NCI-H2227 treated with DMSO at 0.1 percent for 48 hours (cell line): ENCODE measurements at places on chromosomes 4 and X.

GRCh38 chr4:6128221-6128850 lies 72.0 kb downstream of the JAKMIP1 start:
- DNase-seq = no peak

- no peak for DNase-seq
Observed at GRCh38 chrX:43973249-43974099, at the start of gene NDP. Gene NDP (minus strand): TSS chrX:43973390. CDS start chrX:43958645, 14,745 bp downstream.

DNA sequence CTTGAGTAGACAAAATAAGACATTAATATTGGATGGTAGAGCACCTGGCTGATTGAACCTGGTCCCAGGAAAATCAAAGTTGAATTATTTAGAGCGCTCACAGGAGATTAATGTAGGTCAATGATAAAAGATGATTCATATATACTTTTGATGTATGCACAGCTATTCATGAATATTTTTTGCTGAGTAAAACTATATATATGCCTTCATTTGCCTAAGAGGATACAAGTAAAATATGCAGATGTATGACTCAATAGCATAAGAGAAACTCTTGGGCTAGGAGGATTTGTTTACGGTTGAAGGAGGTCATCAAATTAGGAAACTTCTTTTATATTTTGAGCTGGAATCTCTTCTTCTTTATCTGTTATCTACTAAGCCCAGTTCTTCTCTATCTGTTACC lies 202.7 kb upstream of the HS3ST1 start:
- DNase-seq = no peak

- DNase-seq = no peak
Observed at GRCh38 chrX:111955901-111956300, 79.9 kb downstream of the TRPC5OS start.

- no peak for DNase-seq
Observed at GRCh38 chrX:104334971-104335370, 80.2 kb upstream of the ESX1 start.

DNA sequence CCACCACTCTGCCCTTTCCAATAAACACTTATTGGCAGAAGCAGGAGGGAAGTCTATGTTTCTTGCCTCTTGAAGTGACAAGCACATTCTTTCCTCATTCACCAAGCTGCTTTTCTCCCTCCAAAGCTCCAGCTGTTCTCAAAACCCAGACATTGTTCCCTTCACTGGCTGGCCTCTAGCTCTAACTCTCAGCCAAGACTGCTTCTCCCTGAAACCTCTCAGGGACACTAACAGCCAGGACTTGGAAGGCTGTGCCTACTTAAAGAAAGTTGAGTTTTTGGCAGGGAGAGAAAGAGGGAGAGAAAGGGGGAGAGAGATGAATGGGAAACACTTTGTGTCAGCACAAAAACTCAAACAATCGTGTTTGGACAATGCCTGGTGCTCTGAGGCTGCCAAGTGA lies 99.5 kb downstream of the COX18 start:
- no peak for DNase-seq

DNA sequence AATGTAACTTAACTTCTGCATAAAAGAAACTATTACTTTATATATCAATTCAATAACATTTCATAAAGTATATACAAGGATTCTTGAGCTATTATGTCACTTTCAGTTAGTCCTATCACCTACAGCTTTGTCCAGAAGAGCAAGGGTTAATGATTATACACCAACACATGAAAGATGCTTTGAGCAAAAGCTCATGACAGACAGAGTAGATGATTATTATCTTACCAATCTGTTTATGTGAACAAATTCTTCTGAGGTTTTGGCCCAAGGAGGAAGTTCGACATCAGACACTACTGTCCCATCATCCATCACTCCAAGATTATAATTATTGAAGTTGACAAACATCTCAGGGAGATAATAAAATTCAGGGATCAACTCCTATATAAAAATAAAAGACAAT lies 166.7 kb upstream of the MAB21L2 start:
- DNase-seq = no peak

GRCh38 chr4:148497258-148497657 lies 55.0 kb upstream of the NR3C2 start:
- DNase-seq = no peak

DNA sequence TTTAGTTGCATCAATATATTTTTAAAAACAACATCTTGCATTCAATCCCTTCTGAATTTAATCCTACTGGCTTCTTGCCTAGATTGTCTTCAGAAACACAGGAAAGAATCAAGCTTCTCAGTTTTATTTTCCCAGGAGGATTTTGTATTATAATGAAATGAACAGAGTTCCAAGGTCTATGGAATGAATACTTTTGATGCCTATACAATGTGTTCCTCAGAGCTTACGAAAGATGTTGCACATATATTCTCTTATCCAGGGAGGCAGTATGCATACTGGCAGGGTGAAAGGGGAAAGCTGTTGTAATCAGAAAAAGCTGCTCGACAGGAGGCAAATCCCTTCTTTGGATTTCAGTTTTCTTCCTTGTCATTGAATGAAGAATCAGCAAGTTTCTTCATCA lies 8.8 kb downstream of the TMPRSS11D start:
- DNase-seq = no peak

- DNase-seq = no peak
Observed at GRCh38 chrX:150303386-150304097, 59.6 kb upstream of the MAMLD1 start.

GRCh38 chr4:137664416-137664815 lies 132.1 kb upstream of the PCDH18 start:
- DNase-seq = no peak

DNA sequence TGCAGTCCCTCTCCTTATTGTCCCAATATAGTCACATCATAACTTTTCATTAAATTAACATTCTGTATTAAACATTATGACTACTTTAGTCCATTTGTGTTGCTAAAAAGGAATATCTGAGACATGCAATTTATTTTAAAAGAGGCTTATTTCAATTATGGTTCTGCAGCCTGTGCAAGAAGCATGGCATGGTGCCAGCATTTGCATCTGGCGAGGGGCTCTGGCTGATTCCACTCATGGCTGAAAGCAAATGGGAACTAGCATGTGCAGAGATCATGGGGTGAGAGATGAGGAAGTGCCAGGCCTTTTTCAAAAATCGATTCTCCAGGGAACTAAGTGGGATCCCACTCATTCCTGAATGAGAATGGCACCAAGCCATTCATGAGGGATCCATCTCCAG lies 476.3 kb upstream of the RPS6KA3 start:
- peak; percentile 27 for DNase-seq

DNA sequence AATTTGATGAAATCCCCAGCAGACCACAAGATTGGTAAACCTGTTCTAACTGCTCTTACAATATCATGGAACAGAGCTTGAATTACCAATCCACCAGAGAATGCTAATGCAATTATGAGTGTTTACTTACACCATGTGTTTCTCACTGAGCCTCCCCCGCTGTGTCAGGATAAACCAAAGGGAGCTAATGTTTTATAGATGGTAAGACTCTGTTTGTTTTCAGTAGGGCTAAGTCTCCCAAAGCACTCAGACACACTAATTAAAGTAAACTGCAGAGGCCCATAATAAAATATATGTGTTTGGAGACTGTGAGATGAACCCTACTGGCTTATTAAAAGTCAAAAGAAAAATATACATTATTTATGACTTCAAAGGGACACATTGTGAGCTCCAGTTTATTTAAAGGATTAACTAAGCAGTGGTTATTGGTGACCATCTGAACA lies 261.7 kb upstream of the FAM241A start:
- no peak for DNase-seq

DNA sequence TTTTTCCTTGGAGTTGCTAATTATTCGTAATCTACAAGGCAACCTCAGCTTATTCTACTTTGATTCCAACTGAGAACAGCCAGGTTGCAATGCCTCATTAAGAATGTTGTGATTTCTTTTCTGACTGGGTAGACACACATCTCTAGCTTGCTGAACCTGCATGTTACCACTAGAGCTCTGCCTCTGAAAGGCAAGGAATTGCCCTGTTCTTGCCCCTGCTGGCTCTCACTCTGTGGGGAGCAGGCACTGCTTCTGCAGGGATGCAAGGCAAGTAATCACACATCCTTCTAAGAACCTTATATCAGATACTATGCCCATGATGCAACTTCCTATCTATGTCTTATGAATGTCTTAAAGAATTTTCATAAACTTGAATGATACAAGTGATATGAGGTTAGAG lies 503.2 kb downstream of the PACRGL start:
- DNase-seq = no peak

DNA sequence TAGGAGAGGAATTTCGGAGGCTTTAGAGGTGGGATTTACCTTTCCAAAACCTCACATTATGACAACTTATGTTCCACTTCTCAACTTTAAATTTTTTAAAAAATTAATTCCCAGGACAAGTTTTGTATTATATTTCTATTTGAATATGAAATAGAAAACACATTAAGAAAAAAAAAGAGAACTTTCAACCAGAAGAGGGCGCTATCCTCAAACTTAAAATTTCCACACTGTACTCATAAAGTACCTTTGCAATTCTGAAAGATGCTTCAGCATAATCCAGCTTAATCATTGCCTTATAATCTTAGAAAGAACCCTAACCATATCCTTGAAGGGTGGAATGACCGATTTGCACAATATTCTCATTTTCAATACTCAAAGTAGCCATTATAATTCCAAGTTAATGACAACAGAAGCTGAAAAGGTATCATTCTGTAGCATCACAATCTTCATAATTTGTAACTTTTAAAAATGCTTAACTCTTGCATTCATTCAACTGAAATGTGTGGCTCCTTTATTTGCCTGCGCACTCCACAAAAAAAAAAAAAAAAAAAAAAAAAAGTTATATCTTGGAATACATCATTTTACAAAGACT lies 158.0 kb downstream of the KCNIP4 start:
- DNase-seq = no peak

- peak; percentile 13 for DNase-seq
Observed at GRCh38 chr4:6772223-6772928, 10.2 kb upstream of the KIAA0232 start.

DNA sequence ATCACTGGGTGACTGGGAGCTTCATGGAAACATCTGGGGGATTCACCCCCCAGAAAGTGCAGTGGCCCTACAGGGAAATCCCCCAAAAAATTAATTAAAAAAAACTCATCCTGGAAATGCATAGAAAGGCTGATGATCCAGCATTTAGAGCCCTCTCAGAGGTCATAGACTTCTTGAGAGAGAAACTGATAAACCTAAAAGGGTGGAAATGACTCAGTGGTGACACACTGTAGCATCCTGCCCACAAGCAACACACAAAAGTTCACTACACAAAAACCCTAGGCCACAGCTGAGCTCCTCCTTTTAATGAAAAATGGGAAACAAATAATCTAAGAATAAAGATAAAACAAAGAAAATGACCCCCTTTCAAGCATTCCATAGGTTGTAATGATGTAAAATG lies 911.5 kb downstream of the GLUD2 start:
- no peak for DNase-seq

DNA sequence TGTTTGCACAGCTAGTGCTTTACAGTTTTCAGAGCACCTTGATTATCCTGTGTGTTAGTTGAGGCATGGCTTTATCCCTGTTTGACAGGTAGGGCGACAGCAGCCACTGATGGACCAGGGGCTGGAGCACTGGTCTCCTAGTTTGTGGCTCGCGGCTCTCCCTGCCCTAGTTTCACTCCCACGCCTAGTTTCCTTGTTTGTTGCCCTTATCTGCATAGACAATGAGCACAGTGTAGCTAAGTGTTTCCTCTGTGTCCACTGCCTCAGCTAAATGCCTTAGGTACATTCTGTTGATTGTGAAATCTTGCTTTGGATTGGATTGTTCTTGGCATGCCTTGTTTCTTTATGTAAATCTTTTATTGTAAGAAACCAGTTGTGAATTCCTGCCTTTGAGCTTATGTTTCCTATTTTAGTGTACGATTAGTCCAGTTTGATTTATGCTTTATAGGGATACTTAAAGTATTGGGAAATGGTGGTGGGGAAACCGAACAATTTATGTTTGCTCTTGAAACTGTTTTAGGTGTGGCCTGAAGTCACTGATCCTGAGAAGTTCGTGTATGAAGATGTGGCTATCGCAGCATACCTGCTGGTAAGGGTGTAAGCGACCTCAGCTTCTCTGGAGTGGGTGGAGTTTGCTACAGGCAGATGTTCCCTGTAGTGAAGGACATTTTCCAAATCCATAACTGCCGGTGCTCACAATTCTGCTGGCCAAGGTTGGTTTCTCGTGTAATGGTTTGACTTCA lies 11.0 kb downstream of the TRMT44 start:
- no peak for DNase-seq

DNA sequence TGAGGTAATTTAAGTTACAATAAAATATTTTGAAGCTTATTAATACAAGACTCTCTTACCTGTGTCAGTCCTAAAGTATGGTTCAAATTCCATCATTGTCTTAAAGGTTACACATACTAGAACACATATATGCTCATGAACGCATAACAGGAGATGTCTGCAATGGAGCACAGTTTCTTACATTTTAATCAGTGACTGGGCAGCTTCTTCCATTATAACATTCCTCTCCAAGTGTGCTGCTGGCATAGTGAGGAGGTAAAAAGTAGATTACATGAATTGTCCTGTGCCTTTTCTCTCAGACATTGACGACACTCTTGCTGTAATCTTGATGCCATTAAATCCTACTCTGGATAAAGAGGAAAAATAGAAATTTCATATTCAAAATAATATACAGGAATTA lies 40.8 kb upstream of the GRID2 start:
- no peak for DNase-seq

DNA sequence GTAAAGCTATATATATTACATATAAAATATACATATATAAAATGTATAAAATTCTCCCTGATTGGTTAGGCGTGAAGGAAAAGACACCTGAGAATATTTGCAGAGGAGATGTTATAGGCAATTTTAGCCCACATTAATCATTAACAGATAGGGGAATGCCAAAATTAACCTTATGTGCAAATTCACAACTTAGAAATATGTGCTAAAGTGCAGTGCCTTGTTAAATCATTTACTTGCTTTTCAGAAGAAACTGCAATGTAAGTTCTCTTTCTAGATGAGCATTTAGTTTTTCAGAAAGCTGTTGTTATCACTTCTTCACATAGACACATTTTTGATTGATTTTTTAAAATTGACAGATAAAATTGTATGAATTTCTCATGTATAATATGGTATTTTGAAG lies 5.6 kb downstream of the TASL start:
- no peak for DNase-seq
